Activated CD8-positive, alpha-beta memory T cell treated with anti-CD3 and anti-CD28 coated beads, Interleukin-2, amount 10 ng/mL, durations not matched to agents 7 days and 5 days (primary cell): ENCODE measurements at places on chromosomes 3 and 15. TPM values are rescaled to one million over a fixed set of nuclear protein-coding genes. Genes with fewer than 3 reads are reported as not detected.

GRCh38 chr3:108528459-108529252, 18.3 kb upstream of the MYH15 start:
- no peak for DNase-seq
- H3K4me1 ChIP-seq, result no peaks in the 10 kb centered on the region
- no peak overlapping the region for H3K4me3 ChIP-seq
- H3K36me3 ChIP-seq, result no peaks in the 10 kb centered on the region

GRCh38 chr3:32175607-32176197, 62.8 kb upstream of the CMTM8 start:
- DNase-seq, result peak; percentile 59
- no peak overlapping the region for H3K27ac ChIP-seq
- no peak overlapping the region for H3K4me3 ChIP-seq
- H3K27me3 ChIP-seq, result peaks cover 2% of the 10 kb centered on the region
- peaks cover 12% of the 10 kb centered on the region for H3K36me3 ChIP-seq

GRCh38 chr3:107116251-107116650, 261.0 kb upstream of the CCDC54 start:
- H3K4me3 ChIP-seq, result no peak overlapping the region
- H3K36me3 ChIP-seq, result no peaks in the 10 kb centered on the region
- no peaks in the 10 kb centered on the region for H3K4me1 ChIP-seq
- DNase-seq, result no peak
- peaks cover 6% of the 10 kb centered on the region for H3K27me3 ChIP-seq

GRCh38 chr3:45551214-45552010, 43.1 kb upstream of the LIMD1 start:
- no peak for DNase-seq
- peaks cover 7% of the 10 kb centered on the region for H3K4me1 ChIP-seq
- H3K27me3 ChIP-seq, result no peaks in the 10 kb centered on the region
- H3K36me3 ChIP-seq, result no peaks in the 10 kb centered on the region

DNA sequence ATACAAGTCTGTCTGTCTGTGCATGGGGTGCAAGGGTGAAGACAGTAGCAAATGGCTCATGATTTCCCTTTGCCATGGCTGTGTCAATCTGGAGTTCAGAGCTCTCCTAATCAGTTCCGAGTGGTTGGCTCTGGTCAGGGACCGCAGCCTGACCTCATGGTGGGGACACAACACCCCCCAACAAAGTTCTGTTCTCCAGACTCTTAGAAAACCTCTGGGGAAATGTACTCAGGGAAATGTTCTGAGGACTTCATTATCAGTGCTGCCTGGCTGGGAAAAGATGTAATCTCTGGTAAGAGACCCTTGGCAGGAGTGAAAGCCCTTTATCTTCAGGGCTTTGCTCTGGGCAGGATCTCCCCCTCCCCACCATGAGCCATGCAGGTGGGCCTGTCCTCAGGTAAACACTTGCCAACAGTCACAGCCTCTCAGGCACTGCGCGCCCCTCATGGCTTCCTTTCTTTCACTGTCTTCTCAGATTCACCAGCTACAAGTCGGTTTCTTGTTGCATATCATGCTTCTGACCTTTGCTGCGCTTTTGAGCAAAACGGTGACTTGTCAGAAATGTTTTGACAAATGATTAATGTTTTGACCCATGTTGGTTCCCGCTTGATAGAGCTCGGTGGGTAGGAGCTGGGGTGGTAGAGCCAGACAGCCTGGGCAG, 95.5 kb downstream of the ST6GAL1 start:
- DNase-seq, result peak; percentile 61
- H3K36me3 ChIP-seq, result peaks cover 30% of the 10 kb centered on the region
- H3K27me3 ChIP-seq, result no peaks in the 10 kb centered on the region
- peak overlapping the region; percentile 95 for H3K27ac ChIP-seq
- peak overlapping the region; percentile 71 for H3K4me3 ChIP-seq

- no peak overlapping the region for H3K4me3 ChIP-seq
- H3K36me3 ChIP-seq, result no peaks in the 10 kb centered on the region
- H3K27me3 ChIP-seq, result peaks cover 25% of the 10 kb centered on the region
- no peak overlapping the region for H3K27ac ChIP-seq
Observed at GRCh38 chr15:99085413-99086326, 19.2 kb upstream of the SYNM start.

DNA sequence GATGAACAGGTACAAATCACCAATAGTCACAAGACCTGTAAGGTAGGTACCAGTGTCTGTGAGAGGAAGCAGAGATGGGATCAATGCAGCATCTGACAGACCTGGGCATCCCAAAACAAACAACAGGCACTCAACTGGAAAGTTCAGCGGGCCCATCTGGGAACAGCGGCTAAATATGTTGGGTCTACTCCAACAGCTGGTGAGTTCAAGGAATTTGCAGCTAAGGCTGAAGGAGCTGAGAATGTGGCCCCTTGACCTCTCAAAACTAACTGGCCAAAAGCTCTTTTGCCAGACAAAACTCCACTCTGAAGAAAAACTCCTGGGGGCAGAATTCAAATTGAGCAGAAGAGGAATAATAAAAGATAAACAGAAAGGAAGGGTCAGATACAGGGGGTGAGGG, 24.4 kb downstream of the AVEN start:
- no peak for DNase-seq
- peaks cover 2% of the 10 kb centered on the region for H3K36me3 ChIP-seq
- H3K27me3 ChIP-seq, result peaks cover 3% of the 10 kb centered on the region
- peaks cover 18% of the 10 kb centered on the region for H3K4me1 ChIP-seq
- no peak overlapping the region for H3K4me3 ChIP-seq
- no peak overlapping the region for H3K27ac ChIP-seq

- peak; percentile 53 for DNase-seq
- H3K36me3 ChIP-seq, result no peaks in the 10 kb centered on the region
- no peak overlapping the region for H3K4me3 ChIP-seq
- H3K4me1 ChIP-seq, result peaks cover 29% of the 10 kb centered on the region
- peaks cover 53% of the 10 kb centered on the region for H3K27me3 ChIP-seq
Observed at GRCh38 chr15:101501703-101502373, 12.3 kb upstream of the PCSK6 start.

DNA sequence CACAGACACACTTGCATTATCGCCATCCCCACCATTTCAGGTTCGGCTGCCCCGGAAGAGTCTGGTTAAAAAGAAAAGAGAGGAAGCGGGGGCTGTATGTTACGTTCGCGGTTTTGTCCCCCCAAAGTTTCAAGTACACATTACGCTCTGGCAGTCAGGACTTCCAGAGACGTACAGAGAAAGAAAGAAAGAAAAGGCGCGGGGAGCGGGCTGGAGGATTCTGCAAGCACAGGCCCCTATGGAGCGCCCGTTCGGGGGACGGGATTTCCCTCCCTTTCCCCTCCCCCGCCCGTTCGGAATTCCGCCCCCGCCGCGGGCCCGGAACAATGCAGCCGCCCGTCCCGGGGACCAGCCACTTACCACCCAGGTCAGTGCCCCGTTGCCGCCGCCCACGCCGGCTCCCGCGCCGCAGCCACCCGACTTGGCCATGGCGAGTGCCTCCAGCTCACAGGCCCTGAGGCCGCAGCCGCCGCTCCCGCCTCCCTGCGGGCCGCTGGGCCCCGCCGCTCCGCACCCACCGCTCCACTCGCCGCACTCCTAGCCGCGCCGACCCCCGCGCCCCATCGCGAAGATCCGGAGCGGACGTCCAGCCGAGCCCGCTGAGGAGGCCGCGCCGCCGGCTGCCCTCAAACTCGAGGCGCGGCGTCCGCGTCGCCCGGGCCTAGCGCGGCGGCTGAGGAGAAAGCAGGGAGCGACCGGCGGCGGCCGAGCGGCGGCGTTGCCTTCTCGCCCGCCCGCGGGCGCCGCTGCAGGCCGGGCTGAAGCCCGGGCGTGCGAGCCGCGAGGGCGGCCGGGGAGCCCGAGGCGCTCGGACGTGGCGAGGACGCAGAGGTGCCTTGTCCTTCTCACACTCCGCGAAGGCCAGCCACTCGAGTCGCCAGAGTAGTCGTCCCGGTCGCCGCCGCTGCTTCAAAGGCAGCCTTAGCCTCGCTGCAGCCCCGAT, 567 bp downstream of the TOP2B start:
- peaks cover 34% of the 10 kb centered on the region for H3K4me1 ChIP-seq
- H3K27me3 ChIP-seq, result no peaks in the 10 kb centered on the region
- peaks cover 7% of the 10 kb centered on the region for H3K36me3 ChIP-seq

DNA sequence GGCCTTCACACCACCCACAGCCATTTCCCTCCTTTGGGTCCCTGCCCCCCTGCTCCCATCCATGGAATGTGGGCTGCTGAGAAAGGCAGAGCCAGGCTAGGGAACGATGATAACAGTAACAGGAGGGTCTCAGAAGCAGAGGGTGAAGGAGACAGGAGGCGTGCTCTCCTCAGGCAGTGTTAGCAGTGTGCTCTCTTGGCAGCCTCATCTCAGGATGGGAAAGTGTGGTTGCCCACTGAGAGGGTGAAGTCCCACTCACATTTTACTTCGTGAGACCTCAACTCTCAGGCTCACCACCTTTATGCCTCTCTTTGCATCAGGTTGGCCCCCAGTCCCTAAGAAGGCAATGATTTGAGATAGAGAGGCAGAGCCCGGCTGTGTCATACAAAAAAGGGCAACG, 24.5 kb downstream of the TIGIT start:
- peak; percentile 64 for DNase-seq
- no peaks in the 10 kb centered on the region for H3K27me3 ChIP-seq
- peaks cover 42% of the 10 kb centered on the region for H3K36me3 ChIP-seq
- peak overlapping the region; percentile 72 for H3K27ac ChIP-seq
- H3K4me3 ChIP-seq, result no peak overlapping the region

DNA sequence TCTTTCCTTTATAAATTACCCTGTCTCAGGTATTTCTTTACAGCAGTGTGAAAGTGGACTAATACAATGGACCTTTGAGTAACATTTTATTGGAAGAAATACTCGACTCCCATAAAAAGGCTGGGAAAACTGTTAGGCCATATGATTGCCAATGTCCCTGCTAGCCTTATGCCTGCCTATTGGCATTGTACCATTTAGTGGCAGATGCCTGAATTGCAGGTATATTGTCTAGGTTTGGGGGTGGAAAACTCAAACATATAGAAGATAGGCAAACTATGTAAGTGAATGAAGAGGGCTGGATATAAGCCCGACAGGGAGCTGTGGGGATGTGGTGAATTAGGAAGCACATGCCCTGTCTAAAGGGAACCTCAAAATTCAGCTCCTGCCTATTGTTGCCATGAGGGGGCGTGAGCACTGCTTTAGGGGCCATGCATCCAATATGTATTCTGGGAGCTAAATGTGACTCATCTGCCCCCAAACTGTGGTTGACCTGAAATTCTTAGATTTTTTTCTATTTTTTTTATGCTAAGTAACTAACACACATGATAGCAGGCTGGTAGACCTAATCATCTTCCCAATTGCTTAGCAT, 65.2 kb upstream of the TRA2B start:
- no peaks in the 10 kb centered on the region for H3K4me1 ChIP-seq
- H3K27ac ChIP-seq, result no peak overlapping the region
- peaks cover 49% of the 10 kb centered on the region for H3K27me3 ChIP-seq
- H3K4me3 ChIP-seq, result no peak overlapping the region
- no peaks in the 10 kb centered on the region for H3K36me3 ChIP-seq
- no peak for DNase-seq

DNA sequence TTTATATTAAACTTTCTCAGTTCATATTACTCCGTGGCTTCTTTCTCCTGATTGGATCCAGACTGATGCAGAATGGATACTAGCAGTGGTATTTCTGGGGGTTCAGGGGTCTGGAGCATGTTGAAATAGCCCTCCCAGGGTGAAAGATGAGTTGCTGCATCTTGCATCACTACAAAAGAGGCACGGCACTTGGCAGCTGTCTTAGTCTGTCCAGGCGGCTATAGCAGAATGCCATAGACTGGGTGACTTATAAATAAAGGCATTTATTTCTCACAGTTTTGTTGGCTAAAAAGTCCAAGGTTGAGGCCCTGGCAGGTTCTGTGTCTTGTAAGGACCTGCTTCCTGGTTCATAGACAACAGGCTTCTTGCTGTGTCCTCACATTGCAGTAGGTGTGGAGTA, 660 bp upstream of the BCL2L10 start:
- H3K4me3 ChIP-seq, result no peak overlapping the region
- DNase-seq, result no peak
- H3K27ac ChIP-seq, result no peak overlapping the region
- no peaks in the 10 kb centered on the region for H3K36me3 ChIP-seq
- H3K27me3 ChIP-seq, result peaks cover 46% of the 10 kb centered on the region
- peaks cover 8% of the 10 kb centered on the region for H3K4me1 ChIP-seq

DNA sequence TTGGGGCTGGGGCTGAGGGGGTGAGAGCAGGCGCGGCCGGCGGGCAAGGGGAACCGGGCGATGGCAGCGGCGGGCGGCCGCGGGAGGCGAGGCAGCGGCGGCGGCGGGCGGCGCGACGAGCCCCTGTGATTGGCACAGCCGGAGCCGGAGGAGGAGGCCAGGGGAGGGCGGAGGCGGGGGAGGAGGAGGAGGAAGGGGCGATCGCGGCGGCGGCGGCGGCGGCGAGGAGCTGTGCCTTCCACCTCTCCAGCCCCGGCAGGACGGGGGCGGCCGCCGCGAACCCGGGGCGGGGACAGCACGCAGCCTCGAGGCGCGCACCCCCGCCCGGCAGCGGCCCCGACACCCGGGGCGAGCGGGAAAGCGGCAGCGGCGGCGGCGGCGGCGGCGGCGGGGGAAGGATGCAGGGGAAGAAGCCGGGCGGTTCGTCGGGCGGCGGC, at the start of gene SLCO3A1:
Gene SLCO3A1 (plus strand): TSS at position 198 of the 437 bp plus-strand sequence.
- H3K4me1 ChIP-seq, result peaks cover 64% of the 10 kb centered on the region
- DNase-seq, result peak; percentile 79
- peaks cover under 1% of the 10 kb centered on the region for H3K36me3 ChIP-seq
- peak within 1 kb of the TSS; percentile 77 for H3K4me3 ChIP-seq
- H3K27ac ChIP-seq, result peak within 1 kb of the TSS; percentile 81

DNA sequence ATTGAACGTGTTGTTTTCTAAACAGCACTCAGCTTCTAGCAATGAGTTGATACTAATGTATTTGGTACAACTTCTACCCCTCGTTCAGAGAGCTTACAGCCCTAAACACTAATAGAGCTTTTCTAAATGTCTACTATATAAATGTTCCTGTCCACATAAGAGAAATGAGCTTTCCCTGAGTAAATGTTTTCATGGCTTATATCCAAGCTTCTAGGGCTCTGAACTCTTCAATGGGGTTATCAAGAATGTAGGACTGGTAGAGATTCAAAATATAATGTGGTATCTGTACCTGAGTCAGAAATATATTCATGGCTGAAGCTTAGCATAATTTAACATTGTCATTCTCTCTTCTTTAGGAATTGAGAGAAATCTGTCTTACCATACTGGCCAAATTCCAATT, 73.4 kb downstream of the SERPINI1 start:
- H3K4me1 ChIP-seq, result no peaks in the 10 kb centered on the region
- H3K27me3 ChIP-seq, result no peaks in the 10 kb centered on the region
- no peak overlapping the region for H3K27ac ChIP-seq
- DNase-seq, result no peak

GRCh38 chr15:96274698-96275097, 55.8 kb upstream of the NR2F2 start:
- H3K4me1 ChIP-seq, result no peaks in the 10 kb centered on the region
- DNase-seq, result no peak
- no peaks in the 10 kb centered on the region for H3K27me3 ChIP-seq
- no peak overlapping the region for H3K27ac ChIP-seq
- H3K36me3 ChIP-seq, result no peaks in the 10 kb centered on the region
- no peak overlapping the region for H3K4me3 ChIP-seq

EOMES gene
- total RNA-seq, result 7.3 TPM

C3orf22 gene
- total RNA-seq, result not detected

PCBP4 gene
- total RNA-seq, result 11.4 TPM

LRRK1 gene
- 1.9 TPM for total RNA-seq
